Substantia nigra (tissue), 51 donors: ENCODE measurements at places on chromosomes 13 and 19.

- DNase-seq, result no peak
Measured at GRCh38 chr13:60258349-60258748, 94.6 kb upstream of the DIAPH3 start.

GRCh38 chr13:21031594-21032275 is 29.7 kb downstream of the LATS2 start:
- DNase-seq, result no peak

DNA sequence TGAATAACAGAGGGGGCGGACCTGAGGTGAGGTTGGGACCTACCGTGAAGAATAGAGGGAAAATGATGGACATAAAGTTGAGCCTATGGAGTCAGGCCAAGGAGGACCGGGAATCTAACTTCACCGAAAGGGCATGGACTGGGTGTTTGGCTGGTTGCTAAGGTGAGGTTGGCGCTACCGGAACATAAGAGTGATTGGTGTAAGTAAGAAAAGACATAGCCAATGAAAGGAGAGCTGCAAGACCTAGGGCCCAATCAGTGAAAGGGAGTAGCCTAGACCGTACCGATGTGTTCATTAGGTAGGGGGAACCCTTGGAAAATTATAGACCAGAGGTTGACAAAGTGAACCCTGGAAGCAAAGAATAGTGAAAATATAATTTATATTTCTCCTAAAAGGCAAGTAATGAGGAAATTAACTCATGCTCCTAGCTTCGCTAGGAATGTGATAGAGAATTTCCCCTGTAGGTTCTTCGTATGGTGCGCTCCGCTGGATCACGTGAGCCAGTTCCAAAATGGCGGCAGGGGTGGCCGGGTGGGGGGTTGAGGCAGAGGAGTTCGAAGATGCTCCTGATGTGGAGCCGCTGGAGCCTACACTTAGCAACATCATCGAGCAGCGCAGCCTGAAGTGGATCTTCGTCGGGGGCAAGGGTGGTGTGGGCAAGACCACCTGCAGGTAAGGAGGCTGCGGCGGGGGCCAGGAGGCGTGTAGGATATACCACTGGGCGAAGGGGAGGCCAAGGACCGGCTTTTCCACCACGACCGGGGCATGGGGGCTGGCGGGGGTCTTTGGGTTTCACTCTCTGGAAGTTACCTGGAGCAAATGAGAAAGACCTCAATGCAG is at the start of gene GET3:
GET3 (plus strand) TSS at position 503 of the 840 bp plus-strand sequence; CDS start at position 512, 9 bp downstream.
- peak; percentile 83 for DNase-seq

- DNase-seq, result no peak
Measured at GRCh38 chr19:1315470-1316166, 29.9 kb downstream of the EFNA2 start.

GRCh38 chr13:26698392-26699196 is 62.0 kb downstream of the GPR12 start:
- DNase-seq, result peak; percentile 81

- no peak for DNase-seq
Measured at GRCh38 chr19:49189259-49189658, 31.7 kb downstream of the TRPM4 start.

GRCh38 chr13:93476175-93476574 is 249.6 kb downstream of the GPC6 start:
- no peak for DNase-seq

DNA sequence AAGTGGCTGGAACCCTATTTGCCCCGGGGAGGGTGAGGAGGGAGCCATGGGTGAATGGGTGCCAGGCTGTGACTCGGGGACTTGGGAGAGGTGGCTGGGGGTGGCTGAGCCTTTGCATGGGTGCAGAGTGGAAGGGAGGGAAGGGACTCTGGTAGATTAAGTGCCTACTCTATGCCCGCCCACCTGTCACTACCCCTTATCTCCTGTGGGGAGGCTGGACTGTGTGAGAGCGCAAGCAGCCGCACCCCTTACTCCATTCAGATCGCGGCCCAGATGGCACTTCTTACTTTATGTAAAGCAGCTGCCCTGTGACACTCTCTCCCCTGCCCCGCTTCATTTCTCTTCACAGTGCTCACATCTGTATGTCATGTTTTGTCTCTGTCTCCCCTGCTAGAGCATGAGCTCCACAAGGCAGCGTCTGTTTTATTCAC is 2.9 kb downstream of the KASH5 start:
- DNase-seq, result no peak

GRCh38 chr13:40061466-40062450 is 406.3 kb downstream of the COG6 start:
- no peak for DNase-seq
